H4 (cell line): ENCODE measurements at places on chromosomes 3 and 15. TPM values are rescaled to one million over a fixed set of nuclear protein-coding genes. Genes with fewer than 3 reads are reported as not detected.

MAP6D1 gene
- total RNA-seq, result 1.0 TPM in 1 of 2 replicates, not detected in the other

LIPH gene
- 1.0 and 1.5 TPM in 2 replicates for total RNA-seq

SUSD5 gene
- not detected in 2 replicates for total RNA-seq

TMC3 gene
- not detected in 2 replicates for total RNA-seq

CIB2 gene
- 1.1 TPM in 1 of 2 replicates, not detected in the other for total RNA-seq

GRCh38 chr15:65395567-65396202 is 17.9 kb upstream of the IGDCC3 start:
- DNase-seq, result no peak

DNA sequence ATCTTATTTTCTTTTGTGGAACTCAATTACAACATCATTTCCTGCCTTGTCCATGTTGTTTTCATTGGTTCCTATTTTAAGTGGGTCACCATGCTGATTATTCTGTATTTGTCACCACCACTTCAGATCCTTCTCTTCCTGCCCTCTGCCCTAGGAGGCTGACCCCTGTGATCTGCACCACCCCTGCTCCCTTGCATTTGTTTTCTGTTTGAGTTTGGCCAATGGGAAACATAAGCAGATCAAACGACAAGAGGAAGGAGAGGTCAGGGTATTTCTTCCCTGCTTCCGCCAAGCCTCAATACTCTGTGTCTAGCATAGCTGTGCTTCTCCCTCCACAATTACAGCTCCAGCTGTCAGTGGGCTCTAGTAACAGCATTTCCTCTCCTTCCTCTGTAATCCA is 71.6 kb downstream of the IMPG2 start:
- DNase-seq, result no peak

GRCh38 chr15:101246391-101246790 is 5.5 kb downstream of the CHSY1 start:
- no peak for DNase-seq

DNA sequence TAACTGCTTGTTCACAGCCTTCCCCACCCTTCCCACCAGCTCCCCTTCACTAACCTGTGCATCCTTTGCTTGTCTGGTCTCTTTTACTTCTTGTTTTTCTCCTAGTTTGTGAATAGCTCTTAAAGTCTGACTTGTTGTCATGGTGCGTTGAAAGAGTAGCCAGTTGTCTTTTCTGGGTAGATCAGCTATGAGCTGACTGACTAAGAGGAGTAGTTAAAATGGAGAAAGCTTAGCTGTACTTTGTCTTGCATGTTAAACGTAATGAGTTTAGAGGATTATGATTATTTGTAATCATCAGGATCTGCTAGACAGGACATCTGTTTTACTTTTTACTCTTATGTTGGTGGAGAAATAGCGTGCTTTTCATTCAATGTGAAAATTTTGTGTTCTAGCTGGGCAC is 35.9 kb downstream of the ATP2C1 start:
- no peak for DNase-seq

- peak; percentile 49 for DNase-seq
Observed at GRCh38 chr3:87076946-87077345, 86.0 kb upstream of the VGLL3 start.

DNA sequence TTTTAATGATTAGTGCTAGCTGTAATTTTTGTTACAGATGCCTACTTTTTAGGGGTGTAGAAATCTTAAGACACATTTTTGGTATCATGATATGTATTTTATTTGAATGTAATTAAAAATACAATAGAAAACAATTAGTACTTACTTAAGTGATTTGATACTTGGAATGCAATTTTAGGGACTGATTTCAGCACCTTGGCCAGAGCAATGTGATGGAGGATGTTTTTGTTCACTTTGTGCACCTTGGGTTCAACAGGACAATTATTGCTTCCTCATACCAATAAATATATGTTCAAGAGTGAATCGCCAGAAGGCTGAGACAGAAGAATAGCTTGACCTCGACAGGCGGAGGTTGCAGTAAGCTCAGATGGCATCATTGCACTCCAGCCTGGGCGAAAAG is 22.3 kb downstream of the GMNC start:
- DNase-seq, result no peak

DNA sequence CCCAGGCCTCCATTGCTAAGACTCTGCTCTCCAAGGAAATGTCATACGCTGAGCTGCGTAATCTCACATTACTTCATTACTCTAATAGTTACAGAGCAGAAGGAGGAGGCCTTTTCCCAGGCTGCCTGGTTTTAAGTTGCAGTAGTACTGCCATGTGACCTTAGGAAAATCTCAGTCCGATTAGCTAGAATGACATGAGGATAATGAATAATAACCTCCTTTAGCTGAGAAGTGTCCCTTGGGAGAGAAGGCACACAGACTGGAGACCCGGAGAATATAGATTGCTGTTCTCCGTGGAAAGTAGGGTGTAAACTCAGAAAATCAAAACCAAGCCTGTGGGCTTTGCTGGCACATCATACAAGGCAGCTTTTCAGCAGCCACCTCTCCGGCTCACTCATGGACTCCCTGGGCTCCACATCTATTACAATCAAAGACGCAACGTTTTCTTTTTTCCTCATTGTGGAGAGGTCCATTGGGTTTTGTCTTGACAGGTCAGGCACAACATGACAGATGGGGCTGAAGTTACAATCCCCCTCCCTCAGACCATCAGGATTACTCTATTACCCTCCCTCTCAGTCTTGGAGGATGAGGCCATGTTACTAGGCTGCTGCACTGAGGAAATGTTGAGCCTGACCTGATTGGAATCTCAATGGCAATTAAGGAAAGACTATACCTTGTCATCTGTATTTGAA is 134.8 kb upstream of the MB21D2 start:
- DNase-seq, result no peak
